CD4-positive, alpha-beta T cell treated with Interferon gamma for 1 hour (primary cell): ENCODE measurements at places on chromosomes 5 and 9.
A peak's percentile ranks its signal among the peaks of the same experiment; 100 is the strongest.

DNA sequence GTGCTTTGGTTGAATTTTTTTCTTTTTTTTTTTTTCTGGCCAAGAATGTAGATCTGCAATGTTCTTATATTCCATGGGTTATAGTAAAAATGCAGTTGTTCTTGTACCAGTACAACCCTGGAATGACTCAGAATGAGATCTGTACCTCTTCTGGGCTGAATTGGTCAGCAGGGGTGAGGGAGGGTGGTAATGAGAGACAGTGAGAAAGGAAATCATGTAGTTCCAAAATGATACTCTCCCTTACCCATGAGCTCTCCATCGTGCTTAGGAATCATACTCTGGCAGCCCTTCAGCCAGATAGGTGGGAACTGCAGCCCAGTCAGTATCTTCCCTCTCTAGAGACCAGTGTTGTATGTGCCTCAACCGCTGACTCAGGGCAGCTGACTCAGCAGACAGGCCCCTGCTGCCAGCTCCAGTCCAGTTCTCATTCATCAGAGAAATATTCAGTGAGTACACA is 2.1 kb upstream of the GLIS3 start:
- DNase-seq: no peak

GRCh38 chr9:38066914-38067858 is 1.8 kb downstream of the SHB start:
- peak; percentile 10 for DNase-seq

GRCh38 chr9:120265791-120266190 is 314.2 kb downstream of the CDK5RAP2 start:
- DNase-seq: no peak

DNA sequence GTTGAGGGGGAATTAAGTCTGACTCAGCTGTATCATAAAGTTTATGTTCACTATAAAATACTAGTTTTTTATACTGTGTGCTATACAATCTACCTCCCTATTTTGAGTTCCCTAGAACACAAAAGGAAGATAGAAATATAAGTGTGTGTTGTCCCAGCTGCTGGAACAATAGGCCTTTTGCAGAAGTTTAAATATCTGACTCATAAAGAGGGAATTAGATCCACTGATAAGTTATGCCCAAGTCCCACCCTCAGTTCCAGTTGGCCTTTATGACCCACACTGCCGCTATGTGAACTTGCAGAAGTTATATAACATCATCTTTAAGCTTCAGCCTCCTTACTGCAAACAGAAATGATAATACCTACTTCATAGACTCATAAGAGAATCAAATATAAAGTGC is 88.5 kb upstream of the DAB2 start:
- DNase-seq: no peak

DNA sequence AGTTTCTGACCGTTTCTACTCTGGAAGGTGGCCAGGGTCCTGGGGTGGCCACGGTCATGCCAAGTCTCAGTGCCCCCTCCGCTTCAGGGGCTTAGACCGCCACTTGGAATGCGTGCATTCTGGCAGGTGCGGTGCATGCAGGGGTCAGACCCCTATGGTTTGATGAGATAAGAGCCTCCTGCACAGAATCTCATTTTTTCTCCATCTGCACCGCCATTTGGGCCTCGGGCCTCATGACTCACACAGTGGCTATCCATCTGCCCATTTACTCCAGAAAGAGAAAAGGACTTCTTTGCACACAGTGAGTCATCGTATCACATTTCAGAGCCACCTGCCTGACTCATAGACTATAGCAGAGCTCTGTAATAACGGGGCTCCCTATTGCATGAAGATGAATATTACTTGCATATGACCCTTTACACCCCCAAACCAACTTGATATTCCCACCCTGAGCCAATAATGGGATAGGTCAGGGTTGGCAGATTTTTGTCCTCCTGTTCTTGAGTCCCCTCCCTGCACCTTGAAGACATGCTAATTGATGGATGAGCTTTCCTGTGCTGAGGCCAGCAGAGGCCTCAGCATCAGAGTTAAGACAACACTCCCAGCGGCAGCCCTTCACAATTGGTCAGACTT is 157.4 kb downstream of the NR3C1 start:
- DNase-seq: no peak

GRCh38 chr9:36298566-36298965 is 40.3 kb upstream of the GNE start:
- no peak for DNase-seq

- peak; percentile 6 for DNase-seq
Measured at GRCh38 chr5:56735849-56736641, 79.3 kb upstream of the MAP3K1 start.

- DNase-seq: no peak
Measured at GRCh38 chr9:122248448-122248865, 16.2 kb downstream of the RBM18 start.

DNA sequence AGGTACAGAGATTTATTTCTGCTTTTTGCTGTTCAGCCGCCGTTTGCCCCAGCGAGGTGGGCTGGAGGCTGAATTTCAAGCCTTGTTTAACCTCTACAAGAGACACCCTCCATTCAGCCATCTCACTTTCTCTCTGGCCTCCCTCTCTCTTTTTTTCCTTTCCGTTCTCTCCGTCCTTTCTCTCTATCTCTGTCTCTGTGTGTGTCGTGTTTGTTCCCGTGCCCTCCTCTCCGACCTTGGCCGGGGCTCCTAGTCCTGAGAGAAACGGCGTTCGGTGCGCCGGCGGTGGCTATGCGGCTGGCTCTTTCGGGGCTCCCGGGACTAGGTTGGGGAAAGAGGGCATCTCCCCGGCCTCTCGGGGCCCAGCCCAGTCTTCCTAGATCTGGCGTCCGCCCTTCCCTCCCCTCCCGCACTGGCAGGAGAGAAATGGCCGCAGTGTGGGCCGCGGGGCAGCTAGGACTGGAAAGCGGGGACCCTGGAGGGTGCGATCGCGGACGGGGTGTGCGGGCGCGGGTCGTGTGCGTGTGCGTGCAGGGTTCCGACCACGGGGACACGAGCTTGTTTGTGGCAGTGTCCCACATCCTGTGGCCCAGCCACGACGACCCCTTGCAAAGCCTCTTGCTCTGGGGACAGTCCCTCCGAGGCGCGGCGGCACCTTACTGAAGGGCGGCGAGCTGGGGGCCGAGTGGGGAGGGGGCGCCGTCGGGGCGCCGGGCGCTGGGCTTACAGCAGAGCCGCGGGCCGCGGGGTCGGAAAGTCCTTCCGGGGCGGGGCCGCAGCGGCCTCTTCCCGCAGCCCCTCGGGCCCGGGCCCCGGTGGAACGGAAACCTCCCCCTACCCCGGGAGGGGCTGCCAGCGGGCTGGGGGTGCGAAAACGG is 5.7 kb downstream of the LHX2 start:
- DNase-seq: no peak

DNA sequence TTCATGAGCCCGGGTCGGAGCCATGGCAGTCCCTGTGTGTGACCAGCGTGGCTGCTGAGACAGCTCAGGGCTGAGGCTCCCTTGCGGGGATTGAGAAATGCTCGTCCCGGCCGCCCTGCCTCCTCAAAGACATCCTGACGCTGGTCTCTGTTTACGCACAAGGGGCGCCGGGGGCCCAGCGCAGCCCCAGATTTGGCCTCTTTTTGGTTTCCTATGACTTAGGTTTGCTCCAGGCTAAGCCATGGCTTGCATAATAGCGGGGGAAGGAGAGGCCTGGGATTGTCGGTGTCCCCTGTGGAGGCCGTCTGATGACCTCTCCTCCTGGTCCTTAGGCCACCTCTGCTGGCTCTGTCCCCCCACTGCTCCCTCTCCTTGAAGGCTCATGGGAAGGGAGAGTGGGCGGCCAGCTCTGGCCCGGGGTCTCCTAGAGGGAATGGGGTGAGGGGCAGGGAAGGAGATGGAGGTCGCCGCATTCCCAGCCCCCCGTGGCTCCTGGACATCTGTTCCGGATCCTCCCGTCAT is 3.5 kb downstream of the LAMC3 start:
- DNase-seq: no peak

- no peak for DNase-seq
Measured at GRCh38 chr5:57889558-57889957, 406.9 kb upstream of the ACTBL2 start.
